ENCODE measurements at places on chromosomes 4 and X.

GRCh38 chr4:36288731-36289426 lies 7.5 kb downstream of the DTHD1 start:
- DNase-seq = peak; percentile 49

DNA sequence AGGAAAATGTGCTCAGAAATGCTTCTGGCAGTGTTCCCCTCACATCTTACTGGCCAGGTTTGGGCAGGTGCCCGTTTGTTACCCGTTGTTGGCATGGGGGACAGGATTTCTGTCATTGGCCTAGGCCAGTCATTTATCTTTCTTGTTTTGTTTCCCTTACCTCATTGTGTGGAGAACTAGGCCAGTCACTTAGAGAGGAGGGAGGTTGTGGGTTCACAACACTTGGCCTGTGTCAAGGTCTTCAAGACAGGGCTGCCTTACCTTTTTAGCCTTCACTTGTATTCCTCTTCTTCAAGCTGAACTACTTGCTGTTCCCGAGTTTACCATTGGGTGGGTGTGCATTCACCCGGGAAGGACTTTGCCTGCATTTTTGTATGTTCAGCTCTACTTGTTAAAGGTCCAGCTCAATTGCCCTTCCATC lies 17.7 kb downstream of the SNX25 start:
- no peak for DNase-seq

DNA sequence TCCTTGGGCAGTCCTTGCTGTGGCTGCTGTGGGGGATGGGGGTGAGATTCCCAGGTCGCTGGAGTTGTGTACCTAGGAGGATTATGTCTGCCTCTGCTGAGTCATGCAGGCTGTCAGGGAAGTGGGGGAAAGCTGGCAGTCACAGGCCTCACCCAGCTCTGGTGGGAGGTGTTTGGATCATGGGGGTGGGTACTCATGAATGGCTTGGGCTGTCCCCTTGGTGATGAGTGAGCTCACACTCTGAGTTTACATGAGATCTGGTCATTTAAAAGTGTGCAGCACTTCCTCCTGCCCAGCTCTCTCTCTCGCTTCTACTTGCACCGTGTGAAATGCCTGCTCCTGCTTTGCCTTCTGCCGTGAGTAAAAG lies 24.6 kb upstream of the PDLIM3 start:
- DNase-seq = no peak

DNA sequence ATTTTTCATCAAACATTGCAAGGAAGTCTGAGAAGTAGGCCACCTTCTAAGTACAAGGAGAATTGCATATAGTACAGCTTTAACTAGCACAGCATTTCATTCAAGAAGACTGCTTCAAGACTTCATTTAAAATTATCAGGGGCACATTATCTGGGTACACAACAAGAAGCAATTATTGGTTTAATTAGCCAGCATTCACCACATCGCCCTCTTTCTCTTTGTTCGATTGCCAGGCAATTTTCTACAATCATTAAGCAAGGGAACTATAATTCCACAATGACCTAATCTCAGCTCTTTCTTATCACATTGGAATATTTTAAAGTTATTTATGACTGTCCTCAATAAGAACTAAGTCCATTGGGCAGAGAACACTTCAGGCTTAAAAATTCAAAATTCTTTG lies 1347.1 kb upstream of the PABPC4L start:
- DNase-seq = no peak

- no peak for DNase-seq
These were observed 132.9 kb downstream of the CHIC2 start for GRCh38 chr4:53931461-53931961.

- no peak for DNase-seq
These were observed 7.7 kb downstream of the COL4A5 start for GRCh38 chrX:108447303-108447702.

GRCh38 chr4:73575660-73576059 lies 44.6 kb downstream of the RASSF6 start:
- no peak for DNase-seq

DNA sequence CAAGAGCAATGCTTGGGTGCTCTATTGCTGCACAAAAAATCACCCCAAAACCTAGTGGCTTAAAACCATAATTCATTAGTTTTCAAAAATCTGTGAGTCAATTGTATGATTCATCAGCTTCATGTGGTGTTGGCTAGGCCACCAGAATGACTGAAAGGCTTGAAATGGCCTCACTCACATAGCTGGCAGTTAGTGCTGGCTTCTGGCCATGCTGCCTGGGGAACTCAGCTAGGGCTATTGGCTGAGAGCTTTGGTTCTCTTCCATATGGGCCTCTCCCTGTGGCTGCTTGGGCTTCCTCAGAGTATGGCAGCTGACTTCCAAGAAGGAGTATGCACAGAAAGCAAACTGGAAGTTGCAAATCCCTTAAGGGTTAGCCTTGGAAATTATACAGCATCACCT lies 3.1 kb upstream of the MTMR1 start:
- peak; percentile 70 for DNase-seq

DNA sequence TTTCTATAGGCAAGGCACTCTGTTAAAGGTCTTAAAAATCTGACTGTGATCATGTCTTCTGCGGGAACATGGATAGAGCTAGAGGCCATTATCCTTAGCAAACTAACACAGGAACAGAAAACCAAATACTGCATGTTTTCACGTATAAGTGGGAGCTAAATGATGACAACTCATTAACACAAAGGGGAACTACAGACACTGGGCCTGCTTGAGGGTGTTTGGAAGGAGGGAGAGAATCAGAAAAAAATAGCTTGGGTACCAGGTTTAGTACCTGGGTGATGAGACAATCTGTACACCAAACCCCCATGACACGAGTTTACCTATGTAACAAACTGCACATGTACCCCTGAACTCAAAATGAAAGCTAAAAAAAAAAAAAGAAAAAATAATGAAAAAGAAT lies 12.1 kb downstream of the SLC7A11 start:
- no peak for DNase-seq

- no peak for DNase-seq
These were observed 37.9 kb upstream of the TENM3 start for GRCh38 chr4:182205306-182205705.

DNA sequence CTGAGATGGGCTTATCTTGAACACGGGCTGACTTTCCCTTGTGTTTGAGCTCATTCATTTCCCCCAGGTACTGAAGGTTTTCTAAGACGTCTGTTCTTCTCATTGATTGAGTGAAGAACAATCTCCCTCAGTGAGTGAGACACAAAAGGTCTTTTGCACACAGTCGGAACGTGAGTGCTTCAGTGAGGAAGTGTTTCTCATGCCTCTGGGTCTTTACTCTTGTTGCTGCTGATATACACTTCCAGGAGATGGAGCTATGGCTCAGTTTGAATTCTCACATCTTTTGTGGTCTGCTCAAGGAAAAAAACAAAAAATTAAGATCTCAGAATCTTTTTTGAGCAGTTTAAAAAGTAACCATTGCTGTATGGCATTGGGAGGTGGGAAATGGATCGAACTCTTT lies 981.9 kb upstream of the TENM3 start:
- DNase-seq = no peak

- no peak for DNase-seq
These were observed 15.3 kb downstream of the GPC3 start for GRCh38 chrX:133970076-133970475.

DNA sequence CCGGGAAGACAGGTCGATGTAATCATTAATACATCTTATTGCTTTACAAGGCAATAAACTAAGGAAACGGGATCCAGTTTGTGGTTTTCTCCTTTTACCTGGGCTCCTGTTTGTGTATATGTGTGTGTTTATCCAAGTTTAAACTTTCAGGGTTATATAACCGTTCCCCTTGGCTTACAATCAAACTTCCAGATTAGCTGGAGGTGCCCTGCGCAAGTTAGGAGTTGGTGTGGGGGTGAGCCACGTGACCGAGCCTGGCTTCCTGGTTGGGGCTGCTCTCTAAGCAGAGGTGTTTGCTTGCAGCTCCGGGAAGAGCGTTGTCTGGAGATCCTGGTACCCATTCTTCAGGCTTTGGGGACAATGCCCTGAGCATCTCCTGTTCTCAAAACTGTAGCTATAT lies 129.2 kb downstream of the FHDC1 start:
- DNase-seq = no peak

- DNase-seq = no peak
These were observed 8.2 kb downstream of the RASSF6 start for GRCh38 chr4:73612032-73612431.

GRCh38 chr4:122689972-122690371 lies 42.5 kb upstream of the BBS12 start:
- DNase-seq = no peak

GRCh38 chr4:147822128-147822527 lies 90.2 kb downstream of the ARHGAP10 start:
- DNase-seq = no peak

- no peak for DNase-seq
These were observed 61.9 kb upstream of the PAGE4 start for GRCh38 chrX:49767236-49767635.

DNA sequence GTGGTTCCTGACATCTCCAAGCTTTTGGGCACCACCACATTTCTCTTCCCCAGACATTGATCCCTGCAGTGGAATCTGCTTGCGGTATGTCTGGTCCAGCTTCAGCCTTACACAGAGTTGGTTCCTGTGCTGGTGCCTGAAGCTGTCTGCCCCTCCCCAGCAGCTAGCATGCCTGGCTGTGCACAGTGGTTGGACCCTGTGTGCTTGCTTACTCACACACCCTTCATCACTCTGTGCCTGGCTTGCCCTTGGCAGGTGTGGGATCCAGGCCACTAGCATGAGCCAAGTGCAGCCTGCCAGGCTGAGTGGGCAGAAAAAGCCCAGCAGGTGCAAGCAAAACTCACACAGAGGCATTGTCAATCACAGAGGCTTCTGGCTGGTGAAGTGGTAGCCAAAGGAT lies 473.8 kb downstream of the ACTRT1 start:
- no peak for DNase-seq

- no peak for DNase-seq
These were observed 123.7 kb downstream of the ANAPC4 start for GRCh38 chr4:25500626-25501316.

DNA sequence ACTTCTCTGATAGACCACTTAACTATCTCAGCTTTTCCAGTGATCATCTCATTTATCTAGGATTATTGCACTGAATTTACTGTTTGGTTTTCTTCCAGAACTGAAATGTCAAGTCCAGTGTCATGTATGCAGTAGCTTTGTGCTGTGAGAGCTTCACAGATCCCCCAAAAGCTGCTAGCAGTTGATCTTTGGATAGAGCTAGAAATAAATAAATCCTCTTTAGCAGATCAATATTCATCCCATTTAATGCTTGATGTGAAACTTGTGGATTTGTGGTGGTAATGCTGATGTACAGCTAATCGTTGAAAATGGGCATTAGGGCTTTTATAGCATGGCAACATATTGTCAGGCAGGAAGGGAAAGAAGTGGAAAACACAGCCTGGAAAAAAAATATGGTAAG lies 509.6 kb upstream of the FAM241A start:
- DNase-seq = no peak

- DNase-seq = no peak
These were observed 130.5 kb downstream of the ANK2 start for GRCh38 chr4:113179996-113180395.

DNA sequence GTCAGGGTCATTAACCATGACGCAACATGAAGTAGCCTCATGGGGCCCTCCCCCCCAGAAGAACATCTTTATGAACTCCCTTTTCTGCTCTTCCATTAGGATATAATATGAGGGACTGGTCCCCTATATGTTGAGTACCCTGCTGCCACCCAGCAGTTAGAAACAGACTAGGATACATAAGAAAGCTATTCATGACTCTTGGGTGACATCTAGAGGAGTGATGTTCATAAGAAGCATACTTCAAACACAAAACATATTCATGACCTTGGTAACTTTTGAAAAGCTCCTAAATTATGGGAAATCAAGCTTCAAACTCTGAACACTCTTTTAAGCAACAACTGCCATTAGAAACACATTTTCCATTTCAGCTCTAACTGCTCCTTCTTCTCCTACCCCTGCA lies 155.2 kb upstream of the SPIN4 start:
- peak; percentile 5 for DNase-seq

GRCh38 chrX:37918703-37919102 lies 71.3 kb upstream of the DYNLT3 start:
- DNase-seq = no peak

DNA sequence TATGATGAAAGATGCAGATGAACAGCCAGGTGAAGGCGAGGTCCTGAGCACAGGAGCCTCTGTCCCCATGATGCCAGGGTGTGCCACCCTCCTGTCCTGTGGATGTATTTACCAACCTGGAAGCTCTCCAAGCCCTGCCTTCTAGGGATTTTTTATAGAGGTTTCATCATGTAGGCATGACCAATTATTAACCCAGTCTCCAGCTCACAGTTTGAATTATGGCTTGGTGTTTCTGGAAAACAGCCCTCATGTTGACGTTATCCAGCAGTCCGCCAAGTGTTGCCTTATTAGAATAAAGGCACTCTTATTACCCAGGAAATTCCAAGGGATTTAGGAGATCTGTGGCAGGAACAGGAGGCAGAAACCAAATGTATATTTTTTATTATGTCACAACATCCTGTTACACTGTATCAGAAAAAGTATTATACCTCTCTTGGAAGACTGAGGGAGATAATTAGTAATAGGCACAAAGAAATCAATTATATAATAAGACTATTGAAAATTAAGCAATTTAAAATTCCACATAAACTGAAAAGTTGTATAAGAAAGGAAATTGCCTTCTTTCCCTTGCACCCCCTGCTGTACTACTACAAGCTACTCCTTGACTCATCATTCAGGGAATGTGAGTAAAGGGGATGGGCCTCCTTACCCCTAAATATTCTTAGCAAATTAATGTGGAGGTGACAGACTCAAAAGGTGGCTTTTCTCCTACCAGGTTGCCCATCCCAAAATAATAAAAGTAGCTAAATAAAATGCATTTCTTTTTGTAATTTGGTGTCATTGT lies 129.6 kb downstream of the ZNF330 start:
- DNase-seq = peak; percentile 53

DNA sequence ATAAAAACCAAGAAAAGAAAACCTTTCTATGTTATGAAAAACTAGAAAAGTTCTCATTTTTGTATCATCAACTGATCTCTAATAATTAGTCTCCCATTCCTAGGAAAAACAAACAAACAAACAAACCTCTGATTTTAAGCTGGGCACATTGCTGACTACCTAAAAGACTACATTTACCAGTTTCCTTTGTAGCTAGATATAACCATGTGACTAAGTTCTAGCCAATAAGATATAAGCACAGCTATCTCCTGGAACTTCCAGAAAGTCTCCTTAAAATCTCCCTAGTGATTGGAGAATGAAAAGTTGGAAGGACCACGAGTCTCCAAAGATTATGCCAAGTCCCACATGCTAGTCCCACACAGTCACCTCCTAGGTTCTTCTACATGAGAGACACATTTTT lies 108.9 kb downstream of the NR3C2 start:
- DNase-seq = no peak

DNA sequence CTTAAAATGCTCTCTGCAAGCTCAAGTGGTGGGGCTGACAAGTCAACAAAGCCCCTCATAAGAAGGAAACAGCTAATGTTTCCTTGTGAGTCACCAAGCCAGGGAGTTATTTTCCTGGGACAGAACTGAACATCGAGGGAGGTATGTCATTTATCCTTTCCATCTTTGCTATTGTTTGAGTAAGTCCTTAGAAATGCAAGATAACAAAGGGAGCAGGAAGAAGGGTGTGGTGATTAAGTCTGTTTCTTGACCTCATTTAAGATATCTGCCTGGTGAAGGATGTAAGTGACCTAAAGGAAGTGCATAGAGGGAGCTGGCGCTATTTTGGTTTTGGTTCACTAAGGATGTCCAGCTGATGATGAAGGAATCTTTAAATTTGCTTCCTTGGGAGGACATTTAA lies 39.9 kb downstream of the ATG4A start:
- peak; percentile 43 for DNase-seq

- DNase-seq = no peak
These were observed 213.4 kb downstream of the SPCS3 start for GRCh38 chr4:176533159-176533558.
